ENCODE measurements at places on chromosomes 11 and 22.

DNA sequence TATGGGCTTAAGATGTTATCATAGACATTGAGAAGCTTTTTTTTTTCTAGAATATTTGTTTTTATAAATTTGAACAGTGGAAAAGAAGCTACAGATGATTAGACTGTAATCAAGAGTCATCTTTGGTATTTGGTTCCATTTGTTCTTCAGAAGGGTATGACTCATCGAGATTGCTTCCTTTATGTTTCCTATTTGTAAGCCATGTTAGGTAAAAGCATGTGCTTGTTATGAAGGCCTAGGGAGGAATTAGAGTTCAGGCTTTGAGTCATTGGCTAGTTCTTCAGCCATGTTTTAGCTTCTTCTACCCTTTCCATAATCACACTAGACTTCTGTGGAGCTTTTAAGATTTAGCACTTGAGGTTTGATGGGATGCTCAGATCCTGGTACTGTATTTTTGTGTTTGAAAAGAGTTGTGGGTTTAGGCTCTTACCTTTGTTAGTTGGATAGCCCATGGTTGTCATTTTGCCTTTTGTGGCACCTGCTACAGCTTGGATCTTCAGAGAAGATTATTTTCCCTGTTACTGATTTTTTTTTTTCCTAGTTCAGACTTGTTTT, 44.3 kb downstream of the POLD3 start:
- no peaks in the 10 kb centered on the region for H3K4me1 ChIP-seq
- H3K27ac ChIP-seq: no peak overlapping the region
- DNase-seq: no peak

GRCh38 chr22:49213731-49214352, 613.8 kb downstream of the BRD1 start:
- H3K4me3 ChIP-seq: no peak overlapping the region
- H3K36me3 ChIP-seq: no peaks in the 10 kb centered on the region
- DNase-seq: no peak
- H3K27me3 ChIP-seq: no peaks in the 10 kb centered on the region

- peak overlapping the region; percentile 57 for H3K4me3 ChIP-seq
- H3K36me3 ChIP-seq: peaks cover 52% of the 10 kb centered on the region
- H3K4me1 ChIP-seq: peaks cover 46% of the 10 kb centered on the region
- no peak overlapping the region for H3K27ac ChIP-seq
Measured at GRCh38 chr11:73310661-73311393, 2.8 kb downstream of the ARHGEF17 start.

- peaks cover 5% of the 10 kb centered on the region for H3K4me1 ChIP-seq
- H3K36me3 ChIP-seq: no peaks in the 10 kb centered on the region
- no peak overlapping the region for H3K4me3 ChIP-seq
- no peak overlapping the region for H3K27ac ChIP-seq
Measured at GRCh38 chr11:134270250-134270714, 5.9 kb upstream of the GLB1L3 start.

GRCh38 chr22:23177197-23177596, 3.1 kb upstream of the BCR start:
- H3K4me1 ChIP-seq: peaks cover 15% of the 10 kb centered on the region
- H3K27ac ChIP-seq: no peak overlapping the region
- DNase-seq: no peak
- H3K36me3 ChIP-seq: no peaks in the 10 kb centered on the region

All from neuronal stem cell (in vitro differentiated cells).